Stimulated activated CD8-positive, alpha-beta memory T cell treated with anti-CD3 and anti-CD28 coated beads, Interleukin-2, amount 100 ng/mL, for 48 hours (primary cell): ENCODE measurements at places on chromosomes 4 and X.

GRCh38 chr4:98873059-98873458, 55.9 kb downstream of the EIF4E start:
- DNase-seq, result no peak

- no peak for DNase-seq
Observed at GRCh38 chrX:30795981-30796958, 92.8 kb downstream of the TAB3 start.

- no peak for DNase-seq
Observed at GRCh38 chrX:124215786-124216185, 116.7 kb upstream of the TEX13D start.

- DNase-seq, result no peak
Observed at GRCh38 chr4:105277702-105278101, 131.0 kb downstream of the TET2 start.

- DNase-seq, result no peak
Observed at GRCh38 chr4:10495651-10496050, 38.4 kb upstream of the ZNF518B start.

DNA sequence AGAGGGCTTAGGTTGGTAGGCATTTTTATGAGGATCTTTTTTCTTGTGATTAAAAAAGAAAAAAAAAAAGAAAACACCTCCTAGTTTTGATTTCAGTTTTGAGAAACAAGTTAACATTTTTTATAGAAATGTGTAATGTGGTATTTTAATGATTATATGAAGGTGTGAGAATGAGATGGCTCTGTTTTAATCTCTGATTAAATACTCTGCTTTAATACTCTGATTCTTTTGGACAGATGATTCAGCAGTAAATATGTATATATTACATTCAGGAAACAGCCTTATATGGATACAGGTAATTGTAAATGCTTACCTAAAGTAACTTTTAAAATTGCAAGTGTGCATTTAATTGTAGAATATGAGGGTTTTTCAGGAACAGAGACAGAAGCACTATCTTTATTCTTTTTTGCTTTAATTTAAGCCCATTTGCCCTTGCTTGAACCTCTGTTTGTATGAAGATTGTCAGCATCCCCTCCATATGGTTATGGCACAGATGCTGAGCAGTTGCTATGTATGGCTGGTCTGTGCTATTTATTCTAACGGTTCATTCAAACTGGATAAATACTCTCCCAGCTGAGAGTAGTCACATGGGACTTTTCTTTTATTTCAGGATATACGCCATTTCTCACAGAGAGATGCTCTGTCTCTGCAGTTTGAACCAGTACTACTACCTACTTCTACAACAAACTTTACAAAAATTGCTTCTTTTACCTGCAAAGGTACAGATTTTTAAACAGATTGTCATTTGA, 101.0 kb upstream of the TLR2 start:
- no peak for DNase-seq

GRCh38 chr4:27048429-27049238, 188.0 kb downstream of the STIM2 start:
- no peak for DNase-seq

GRCh38 chr4:86653237-86653865, 59.2 kb downstream of the PTPN13 start:
- peak; percentile 13 for DNase-seq

DNA sequence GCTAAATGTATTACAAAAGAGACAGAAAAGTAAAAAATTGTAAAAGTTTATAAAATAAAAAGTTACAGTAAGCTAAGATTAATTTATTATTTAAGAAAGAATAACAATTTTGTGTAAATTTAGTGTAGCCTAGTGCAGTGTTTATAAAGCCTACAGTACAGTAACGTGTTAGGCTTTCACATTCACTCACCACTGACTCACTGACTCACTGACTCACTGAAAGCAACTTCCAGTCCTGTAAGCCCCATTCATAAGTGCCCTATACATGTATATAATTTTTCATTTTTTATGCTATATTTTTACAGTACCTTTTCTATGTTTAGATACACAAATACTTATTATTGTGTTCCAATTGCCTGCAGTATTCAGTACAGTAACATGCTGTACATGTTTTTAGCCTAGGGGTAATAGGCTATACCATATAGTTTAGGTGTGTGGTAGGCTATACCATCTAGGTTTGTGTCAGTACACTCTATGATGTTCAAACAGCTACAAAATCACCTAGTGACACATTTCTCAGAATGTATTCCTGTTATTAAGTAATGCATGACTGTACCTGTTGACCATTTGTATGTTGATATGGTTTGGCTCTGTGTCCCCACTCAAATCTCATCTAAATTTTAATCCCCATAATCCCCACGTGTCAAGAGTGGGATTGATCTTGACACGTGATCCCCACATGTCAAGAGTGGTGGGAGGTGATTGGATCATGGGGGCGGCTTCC, 57.9 kb downstream of the CFAP299 start:
- no peak for DNase-seq

DNA sequence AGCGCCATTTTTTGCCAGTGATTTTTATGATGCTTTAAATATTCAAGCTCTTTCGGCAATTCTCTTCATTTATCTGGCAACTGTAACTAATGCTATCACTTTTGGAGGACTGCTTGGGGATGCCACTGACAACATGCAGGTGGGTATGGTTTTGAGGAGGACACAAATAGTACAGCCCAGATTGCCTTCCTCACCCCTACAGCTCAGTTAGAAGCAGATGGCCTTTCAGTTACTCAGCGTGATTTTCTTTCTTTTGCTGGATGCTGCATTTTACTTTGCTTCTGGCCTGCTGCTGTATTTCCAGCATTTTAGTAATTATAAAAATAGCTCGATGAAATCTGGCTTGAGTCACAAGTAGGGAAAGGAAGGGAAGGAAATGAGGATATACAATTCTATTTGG, 114.7 kb downstream of the SLC4A4 start:
- no peak for DNase-seq

DNA sequence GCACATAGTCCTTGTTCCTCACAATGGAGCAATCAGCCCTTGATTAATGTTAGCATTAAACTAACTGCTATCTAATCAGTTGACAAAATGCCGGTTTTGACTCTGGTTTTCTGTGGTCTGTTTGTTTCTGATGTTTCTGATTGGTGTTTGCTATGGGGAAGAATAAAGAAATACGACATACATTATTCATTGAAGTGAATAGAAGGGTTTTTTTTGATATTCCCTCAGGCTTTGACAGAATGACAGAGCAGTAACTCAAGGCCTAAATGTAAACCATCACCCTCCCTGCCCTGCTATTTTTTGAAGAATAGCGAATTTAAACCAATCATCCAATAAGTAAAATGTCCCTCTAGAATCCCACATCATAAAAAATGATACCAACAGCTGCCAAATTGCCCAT, 65.5 kb upstream of the HS3ST1 start:
- no peak for DNase-seq

DNA sequence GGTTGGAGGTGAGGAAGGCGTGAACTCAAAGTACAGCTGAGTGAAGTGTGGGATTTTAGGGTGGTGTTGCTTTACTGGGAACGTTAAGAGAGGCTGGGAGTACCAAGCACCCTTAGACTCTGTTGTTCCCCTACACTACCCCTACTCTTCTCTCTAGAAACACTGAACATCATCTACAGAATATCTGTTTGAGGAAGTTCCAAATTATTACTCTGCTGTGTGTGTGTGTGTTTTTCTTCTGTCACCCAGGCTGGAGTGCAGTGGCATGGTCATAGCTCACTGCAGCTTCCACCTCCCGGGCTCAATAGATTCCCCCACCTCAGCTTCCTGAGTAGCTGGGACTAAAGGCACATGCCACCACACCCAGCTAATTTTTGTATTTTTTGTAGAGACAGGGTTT, 76.7 kb upstream of the AP1S2 start:
- no peak for DNase-seq

- no peak for DNase-seq
Observed at GRCh38 chr4:186644737-186645261, 78.9 kb downstream of the FAT1 start.

DNA sequence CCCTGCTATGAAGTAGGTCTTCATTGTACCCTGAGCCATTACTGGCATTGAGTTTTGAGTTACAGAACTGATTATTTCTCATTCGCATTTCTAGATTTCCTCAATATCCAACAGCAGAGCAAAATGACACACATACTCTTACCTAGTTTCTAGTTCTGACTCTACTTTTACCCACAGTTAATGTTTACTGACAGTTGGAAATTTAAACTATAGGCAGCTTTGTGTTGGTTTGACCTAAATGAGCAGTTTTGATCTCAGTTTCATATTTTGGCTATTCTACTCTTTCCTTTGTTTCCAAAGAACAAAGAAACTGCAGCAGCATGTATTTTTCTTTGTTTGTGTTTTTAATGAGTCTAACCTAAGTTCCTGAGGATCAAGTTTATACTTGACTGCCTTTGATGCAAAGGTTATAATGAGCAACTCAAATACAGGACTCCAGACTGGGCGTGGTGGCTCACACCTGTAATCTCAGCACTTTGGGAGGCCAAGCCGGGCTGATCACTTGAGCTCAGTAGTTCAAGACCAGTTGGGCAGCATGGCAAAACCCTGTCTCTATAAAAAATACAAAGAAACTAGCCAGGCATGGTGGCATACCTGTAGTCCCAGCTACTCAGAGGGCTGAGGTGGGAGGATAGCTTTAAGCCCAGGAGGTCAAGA, 30.4 kb downstream of the TXK start:
- DNase-seq, result no peak

DNA sequence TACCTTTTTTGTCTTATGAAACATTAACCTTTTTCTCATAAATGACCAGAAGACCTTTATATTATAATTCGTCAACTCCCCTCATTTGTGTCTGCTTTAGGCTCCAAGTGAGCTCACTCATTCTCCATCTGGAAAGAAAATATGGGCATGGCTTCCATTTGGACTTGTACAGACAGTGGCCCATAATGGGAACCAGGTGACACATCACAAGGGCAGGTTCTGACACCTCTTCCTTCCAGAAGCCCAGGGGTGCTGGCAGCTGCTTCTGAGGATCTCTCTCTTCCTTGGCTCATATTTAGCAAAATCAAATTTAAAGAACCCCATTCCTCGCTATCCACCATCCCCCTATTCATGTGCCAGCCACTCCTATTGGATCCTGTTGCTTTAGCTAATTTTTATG, 69.6 kb downstream of the CD38 start:
- DNase-seq, result no peak

DNA sequence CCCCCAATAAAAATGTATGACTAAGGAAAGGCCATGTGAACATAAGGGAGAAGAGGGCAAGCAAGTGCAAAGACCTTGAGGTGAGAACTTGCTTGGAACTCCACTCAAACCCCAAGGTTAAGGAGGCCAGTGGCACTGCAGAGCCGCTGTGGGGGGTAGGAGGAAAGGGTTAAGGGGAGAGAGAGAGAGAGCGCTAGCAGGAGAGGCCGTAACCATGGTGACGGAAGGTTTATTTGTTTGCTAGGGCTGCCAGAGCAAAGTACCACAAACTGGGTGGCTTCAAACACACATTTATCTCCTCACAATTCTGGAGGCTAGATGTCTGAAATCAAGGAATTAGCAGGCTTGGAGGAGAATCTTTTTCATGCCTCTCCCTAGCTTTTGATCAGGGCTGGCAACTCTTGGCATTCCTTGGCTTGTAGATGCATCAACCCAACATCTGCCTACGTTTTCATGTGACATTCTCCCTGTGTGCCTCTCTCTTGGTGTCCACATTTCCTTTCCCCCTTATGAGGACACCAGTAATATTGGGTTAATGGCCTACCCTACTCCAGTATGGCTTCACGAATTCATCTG, 35.2 kb downstream of the SMIM20 start:
- no peak for DNase-seq

DNA sequence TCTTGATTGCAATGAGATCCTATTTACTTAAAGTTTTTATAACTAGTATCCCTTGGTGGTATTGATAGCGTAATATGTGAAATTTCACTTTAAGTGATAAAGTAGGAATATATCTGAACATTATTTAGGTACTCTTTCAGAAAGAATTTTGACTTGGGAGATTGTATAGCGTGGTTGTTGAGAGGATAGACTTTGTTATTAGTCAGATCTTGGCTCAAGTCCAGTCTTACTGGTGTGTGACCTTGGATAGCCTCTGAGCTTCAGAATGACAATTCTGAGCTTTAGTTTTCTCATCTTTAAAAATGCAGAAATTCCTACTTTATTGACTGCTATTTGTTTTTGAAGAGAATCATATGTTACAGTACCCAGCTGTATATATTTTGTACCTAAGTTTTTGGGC, 32.6 kb downstream of the DCK start:
- DNase-seq, result no peak

DNA sequence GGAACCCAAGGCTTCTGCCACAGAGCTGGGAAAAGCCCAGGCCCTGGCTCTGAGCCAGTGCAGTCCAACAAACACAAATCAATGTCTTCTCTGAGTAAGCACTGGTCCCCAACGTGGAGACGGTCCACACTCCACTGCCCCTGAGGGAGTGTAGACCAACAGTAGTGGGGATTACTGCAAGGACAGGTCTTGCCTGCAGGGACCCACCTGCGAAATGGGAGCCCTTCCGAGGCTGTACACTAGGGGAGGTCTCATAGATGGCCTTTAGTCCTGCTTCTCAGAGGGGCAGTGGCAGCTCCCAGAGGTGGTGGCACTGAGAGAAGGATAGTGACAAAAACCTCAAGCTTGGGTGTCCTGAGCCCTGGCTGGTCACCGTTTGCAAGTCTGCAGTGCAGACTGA, 19.5 kb downstream of the ENPP6 start:
- no peak for DNase-seq

DNA sequence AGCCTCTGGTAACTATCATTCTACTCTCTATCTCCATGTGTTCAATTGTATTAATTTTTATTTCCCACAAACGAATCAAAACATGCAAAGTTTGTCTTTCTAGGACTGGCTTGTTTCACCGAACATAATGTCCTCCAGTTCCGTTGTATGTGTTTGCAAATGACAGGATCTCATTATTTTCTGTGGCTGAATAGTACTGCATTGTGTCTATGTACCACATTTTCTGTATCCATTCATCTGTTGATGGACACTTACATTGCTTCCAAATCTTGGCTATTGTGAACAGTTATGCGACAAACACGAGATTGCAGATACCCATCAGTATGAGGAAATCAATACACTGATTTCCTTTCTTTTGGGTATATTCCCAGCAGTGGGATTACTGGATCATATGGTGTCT, 8.4 kb upstream of the LDOC1 start:
- no peak for DNase-seq

GRCh38 chr4:67327245-67328017, 217.9 kb downstream of the CENPC start:
- peak; percentile 10 for DNase-seq

DNA sequence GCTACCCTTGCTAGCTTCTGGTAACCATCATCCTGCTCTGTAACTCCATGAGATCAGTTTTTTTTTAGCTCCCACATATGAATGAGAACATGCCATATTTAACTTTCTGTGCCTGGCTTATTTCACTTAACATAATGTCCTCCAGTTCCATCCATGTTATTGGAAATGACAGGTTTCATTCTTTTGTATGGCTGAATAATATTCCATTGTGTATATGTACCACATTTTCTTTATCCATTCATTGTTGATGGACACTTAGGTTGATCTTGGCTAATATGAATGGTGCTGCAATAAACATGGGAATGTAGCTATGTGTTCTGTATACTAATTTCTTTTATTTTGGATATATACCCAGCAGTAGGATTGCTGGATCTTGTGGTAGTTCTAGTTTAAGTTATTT, 204.7 kb downstream of the BMPR1B start:
- no peak for DNase-seq
